Nephron progenitor cell (in vitro differentiated cells): ENCODE measurements at places on chromosomes 3 and 15.

DNA sequence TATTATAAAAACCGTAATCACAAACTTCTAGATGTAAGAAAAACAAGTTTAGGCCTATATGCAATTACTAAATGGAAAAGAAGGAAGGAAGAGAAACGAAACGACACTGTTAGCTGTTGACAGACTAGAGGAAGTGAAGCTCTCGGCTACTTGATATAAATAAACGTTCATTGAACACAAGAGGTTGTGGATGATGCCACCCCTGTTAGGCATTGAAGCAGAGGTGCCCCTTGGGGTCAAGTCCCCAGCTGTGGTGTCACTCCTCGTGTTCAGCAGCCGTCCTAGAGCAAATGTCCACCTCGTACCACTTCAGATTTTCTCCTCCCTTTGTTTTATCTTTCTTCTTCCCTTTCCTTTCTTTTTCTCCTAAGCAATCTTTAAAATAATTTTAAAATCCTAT, 146.5 kb upstream of the UBE2E1 start:
- DNase-seq, result no peak

DNA sequence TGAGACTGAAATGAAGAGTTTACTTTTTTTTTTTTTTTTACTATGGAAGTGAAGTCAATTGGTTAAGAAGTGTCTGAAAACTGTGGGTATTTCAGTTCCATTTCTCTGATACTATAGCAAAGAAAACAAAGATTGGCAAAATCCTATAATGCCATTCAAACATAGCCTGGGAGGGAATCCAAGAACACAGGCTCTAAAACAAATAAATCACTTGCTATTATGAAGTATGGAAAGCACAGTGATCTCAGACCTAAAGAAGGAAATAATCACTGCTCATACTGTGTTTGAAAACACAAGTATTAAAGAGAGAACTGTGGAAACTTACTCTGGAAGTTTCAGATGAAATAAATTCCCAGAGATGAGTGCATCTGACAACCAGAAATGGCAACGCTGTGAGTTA, 12.0 kb downstream of the SAMMSON start:
- no peak for DNase-seq

DNA sequence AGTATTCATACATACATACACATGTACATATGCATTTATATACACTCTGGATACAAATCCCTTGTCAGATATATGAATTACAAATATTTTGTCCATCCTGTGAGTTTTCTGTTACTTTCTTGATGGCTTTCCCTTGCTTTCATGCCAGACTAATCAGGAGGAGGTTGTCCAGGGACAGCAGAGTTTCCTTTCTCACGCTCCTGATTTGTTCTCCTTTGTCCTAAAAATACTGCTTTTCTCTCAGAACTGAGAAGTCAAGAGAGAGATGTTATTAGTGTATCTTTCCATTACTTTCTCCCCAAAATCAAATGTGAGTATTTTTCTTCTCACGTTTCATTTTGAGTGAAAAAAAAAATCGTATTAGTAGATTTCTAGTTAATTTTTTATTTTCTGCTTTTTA, 12.1 kb upstream of the TCAIM start:
- DNase-seq, result no peak

- DNase-seq, result no peak
These were observed 16.1 kb upstream of the ARL14 start for GRCh38 chr3:160660902-160661301.

GRCh38 chr3:124802702-124803101, 72.5 kb downstream of the UMPS start:
- no peak for DNase-seq

DNA sequence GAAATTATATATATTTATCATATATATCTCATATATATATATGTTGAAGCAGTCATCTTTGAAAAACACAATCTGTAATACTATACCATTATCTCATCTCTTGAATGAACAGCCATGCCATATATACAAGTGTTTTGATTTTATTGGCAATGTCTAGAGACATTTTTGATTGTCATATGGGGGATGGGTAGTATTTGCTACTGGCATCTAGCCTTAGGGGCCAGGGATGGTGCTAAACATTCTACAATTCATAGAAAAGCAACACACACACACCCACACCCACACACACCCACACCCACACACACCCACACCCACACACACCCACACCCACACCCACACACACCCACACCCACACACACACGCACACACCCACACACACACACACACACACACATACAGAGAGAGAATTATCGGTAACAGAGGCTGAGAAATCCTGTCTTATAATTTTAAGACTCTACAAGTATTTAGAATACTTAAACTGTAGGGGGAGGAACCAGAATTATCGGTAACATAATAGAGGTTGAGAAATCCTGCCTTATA, 11.1 kb upstream of the PIK3R4 start:
- no peak for DNase-seq

DNA sequence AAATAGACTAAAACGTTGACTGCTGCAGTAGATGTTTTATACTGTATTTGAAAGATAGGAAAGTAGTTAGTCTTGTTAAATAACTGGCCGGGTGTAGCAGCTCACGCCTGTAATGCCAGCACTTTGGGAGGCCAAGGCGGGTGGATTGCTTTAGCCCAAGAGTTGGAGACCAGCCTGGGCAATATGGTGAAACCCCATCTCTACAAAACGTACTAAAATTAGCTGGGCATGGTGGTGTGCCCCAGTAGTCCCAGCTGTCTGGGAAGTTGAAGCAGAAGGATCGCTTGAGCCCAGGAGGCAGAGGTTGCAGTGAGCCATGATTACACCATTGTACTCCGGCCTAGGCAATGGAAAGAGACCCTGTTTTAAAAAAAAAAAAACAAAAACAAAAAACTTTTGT, 60.5 kb upstream of the ULK4 start:
- DNase-seq, result no peak

GRCh38 chr15:64738226-64739095, 36.9 kb downstream of the RBPMS2 start:
- DNase-seq, result peak; percentile 66

GRCh38 chr3:64174328-64174727, 50.9 kb downstream of the PRICKLE2 start:
- no peak for DNase-seq

GRCh38 chr15:76206325-76206976, 104.8 kb downstream of the ETFA start:
- DNase-seq, result no peak

DNA sequence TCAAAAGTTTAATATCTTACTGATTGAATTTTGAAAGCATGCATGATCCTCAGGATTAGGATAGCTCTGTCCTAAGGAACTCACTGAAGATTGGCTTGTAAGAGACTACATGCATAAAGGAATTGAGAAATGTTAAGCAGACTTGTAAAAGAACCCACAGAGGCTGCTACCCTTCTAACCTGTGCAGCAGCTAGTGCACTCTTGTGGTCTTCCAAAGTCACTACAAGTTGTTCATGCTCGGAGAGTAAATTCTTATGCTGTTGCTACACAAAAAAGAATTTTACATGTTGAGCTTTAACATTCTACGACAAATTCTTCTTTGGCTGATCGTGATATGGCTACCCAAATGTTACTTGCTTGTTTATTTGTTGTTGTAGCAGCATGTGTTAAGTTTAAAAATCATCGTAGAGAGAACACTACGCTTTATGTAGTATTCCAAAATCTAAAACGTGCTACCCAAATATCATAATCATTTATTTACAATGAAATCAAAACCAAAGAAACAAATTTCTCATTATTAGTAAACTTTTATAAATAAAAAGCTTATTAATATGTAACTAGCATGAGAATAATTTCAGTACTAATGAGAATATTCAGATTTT, 55.0 kb downstream of the GOLIM4 start:
- no peak for DNase-seq

DNA sequence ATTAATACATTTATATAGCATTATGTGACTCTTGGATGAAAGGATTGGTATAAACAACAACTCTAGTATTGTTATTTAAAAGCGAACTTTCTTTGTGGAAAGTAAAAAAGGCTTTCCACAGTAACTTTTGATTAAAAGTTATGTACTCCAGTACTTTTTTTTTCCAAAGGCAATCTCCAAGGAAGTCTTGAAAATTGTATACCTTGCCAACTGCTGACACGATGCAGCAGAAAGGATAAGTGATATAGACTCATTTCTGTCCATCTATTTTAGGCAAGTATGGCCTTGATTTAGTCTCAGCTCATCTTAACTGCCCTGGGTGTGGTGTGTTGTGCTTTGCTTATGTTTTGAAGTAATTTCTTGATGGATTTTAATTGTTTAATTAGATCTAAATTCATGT, 79.7 kb downstream of the OTOL1 start:
- no peak for DNase-seq

DNA sequence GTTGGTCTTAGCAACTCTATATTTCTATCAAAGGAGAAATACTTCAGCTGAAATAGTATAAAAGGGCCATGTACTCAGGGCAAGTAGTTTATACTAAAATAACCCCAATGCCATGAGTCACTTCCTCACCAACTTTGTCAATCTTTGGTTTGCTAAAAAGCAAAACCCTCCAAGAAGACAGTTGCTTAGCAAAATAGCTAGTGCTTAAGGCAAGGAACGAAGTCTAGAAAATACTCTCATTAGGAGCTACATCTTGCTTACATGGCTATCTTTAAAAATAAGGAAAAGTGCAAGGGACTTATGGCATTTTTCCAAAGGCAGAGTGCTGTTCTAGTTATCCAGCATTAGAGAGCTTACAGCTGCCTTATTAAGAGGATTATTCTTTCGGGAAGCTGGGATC, 28.4 kb downstream of the P3H2 start:
- no peak for DNase-seq

DNA sequence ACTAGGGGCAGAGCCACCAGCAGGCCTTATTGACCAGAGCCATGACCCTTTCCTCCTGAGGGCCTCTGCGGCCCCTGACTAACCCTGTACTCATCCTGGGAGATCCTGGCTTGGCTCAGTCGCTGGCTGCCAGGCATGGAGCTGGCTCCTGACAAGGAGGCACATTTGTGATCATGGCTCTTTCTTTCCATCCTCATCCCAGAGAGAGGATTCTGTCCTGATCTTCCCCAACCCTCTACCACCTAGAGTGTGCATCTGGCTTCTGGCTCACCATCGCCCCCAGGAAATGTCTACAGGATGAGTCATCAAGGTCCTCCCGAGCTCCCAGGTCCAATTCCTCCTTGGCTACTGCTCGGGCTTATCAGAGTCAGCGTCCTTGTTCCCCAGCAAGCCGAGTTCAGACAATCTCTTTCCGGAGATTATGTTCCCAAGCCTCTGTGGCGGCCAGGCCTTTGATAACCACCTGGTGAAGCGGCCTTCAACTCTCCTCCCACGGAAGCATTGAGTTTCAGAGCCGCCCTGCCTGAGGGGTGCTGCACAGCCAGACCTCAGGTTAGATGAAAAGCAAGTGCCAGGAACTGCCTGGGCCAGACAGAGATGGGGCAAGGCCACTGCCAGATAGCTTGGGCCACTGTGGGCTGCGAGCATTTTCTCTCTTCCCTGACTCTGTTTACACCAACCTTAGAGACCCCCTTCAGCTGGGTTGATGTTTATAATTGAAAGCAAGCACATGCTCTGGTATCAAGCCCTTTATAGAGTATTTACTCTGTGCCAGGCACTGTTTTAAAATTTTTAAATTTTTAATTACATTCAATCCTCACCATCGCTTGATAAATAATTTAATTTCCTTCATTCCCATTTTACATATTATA, 44.3 kb upstream of the MRPS22 start:
- DNase-seq, result no peak

DNA sequence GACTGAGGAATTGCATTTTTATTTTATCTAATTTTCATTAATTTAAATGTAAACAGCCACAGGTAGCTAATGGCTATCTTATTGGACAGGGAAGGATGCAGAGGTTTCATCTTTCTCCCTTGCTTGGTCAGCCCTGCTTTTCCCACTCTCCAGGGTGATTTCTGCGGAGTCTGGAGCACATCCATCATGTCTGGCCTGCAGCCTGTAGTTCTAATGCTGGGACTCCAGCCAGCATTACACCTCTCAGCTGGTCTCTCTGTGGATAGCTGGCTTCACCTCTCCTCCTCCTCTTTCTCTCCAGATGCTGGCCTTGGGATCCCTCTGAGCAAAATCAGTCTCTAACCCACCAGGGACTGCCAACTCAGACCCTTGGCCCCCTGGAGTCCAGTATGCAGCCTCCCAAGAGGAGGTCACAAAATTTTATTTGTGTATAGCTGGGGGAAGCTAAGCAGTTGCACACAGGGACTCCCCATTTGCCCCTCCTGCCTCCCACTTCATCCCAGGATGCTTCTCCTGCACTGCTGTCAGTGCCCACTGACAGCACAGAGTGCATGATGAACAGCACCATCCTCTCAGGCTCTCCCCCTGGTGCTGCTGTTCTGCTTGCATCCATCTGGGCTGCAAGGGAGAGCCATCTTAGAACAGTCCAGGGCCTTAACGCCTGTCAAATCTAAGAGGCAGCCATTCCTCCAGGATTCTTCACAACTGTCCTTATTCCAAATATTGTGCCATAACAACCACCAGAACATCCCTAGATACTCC, 1.7 kb downstream of the BFSP2 start:
- no peak for DNase-seq

GRCh38 chr3:38562467-38562925, 66.4 kb downstream of the EXOG start:
- DNase-seq, result no peak

DNA sequence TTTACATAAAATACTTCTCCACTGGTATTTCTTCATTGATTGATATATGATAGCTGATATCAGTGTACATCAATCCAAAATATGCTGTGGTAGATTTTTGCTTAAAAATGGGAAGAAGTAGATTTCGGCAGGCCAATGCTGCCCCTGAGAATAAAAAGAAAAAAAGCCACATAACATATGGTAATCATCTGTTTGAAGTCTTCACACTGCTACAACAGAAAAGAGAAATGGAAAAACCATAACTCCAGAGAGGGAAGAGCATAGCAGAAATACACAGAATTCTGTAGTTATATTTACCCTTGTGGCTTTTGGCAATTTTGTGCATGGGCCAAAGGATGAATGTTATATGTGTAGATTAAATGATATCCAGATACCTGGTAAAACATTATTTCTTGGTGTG, 143.1 kb upstream of the KCNMB2 start:
- no peak for DNase-seq

DNA sequence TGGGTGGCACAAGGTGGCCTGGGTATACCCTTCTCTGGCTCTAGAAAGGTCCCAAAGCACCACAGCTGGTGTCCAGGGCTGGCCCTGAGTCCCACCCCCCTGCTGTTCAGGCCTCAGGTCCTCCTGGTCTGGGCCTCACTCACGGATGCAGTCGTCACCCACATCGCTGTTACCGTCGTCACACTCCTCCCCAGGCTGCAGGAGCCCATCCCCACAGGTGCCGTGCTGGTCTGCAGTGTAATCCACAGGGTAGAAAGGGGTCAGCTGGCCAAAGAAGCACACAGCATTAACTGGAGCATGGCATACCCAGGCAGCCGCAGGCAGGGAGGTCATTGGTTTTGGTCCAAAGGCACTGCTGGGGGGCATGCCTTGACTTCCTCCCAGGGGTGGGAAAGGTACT, 28.4 kb downstream of the EAF1 start:
- DNase-seq, result no peak

- DNase-seq, result no peak
These were observed 21.9 kb downstream of the TNK2 start for GRCh38 chr3:195886181-195887141.

GRCh38 chr3:114466816-114467215, 173.0 kb downstream of the TIGIT start:
- DNase-seq, result no peak

- no peak for DNase-seq
These were observed 2.4 kb downstream of the ACAP2 start for GRCh38 chr3:195440379-195440778.

- DNase-seq, result no peak
These were observed 16.0 kb downstream of the SIAH2 start for GRCh38 chr3:150746791-150747590.

GRCh38 chr3:29880809-29881208, 599.9 kb downstream of the RBMS3 start:
- no peak for DNase-seq

- DNase-seq, result no peak
These were observed 80.5 kb upstream of the SETMAR start for GRCh38 chr3:4222574-4223175.
